ENCODE measurements at places on chromosomes 7 and 10. TPM values are rescaled to one million over a fixed set of nuclear protein-coding genes. Genes with fewer than 3 reads are reported as not detected.

Gene FAM25C
- total RNA-seq = not detected

Gene UNC5B
- 36.6 TPM for total RNA-seq

DNA sequence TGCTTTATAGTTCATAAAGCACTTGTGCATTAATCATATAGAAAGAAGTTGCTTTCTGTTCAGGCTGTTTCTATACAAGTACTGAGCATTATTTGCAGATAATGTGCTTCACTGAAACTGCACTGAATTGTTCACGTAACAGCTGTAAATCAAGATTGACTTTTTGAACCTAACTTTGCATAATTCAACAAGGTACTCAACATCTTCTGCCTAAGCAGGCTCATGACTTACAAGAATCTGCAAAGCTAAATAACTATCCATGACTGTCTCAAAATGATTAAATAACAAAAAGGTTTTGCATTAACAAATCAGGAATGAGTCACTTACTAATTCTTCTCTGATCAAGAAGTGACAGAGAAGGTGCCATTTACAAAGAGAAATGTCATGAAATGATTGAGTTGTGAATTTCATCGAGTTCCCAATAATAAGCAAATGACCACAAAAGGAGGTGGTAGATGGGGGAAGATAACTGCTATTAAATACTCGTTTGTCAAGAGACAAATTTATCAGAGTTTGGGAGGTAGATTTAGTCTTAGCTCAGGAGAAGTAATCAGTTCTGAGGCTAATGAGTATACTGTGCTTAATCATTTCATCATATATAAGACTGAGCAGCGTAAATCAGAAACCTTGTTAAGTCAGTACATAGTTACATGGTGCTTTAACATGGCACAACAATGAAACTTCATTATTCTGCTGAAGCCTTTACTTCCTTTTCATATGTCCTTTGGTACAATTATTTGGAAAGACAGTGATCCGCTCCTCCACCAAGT, 161.3 kb upstream of the LRRN3 start:
- peak; percentile 12 for DNase-seq

- no peak for DNase-seq
Measured at GRCh38 chr10:777913-778479, 88.5 kb upstream of the DIP2C start.

DNA sequence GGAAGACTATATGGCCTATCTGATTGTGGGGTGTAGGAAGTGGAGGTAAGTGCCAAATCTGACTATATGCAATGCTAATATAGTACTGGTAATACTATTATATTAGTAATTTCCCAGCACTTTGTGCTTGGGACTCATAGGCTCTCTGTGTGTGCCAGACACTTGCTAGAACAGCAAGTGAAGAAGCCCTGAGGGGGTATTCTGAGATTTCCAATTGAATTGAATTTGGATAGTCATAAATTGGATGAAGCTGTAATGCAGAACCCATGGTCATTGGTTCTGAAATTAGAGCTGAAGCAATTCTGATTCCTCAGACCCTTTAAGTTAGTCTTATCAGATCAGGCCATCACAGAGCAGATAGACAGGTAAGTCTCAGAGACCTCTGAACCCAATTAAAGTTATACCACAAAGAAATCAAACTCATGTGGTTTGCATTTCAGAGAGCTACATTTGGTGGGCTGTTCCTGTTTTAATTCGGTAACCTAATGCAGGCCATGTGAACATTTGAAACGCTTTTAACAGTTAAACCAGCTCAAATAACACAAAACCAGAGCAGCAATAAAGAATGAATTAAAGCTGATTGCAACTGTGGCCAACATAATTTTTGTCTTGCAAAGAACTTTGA, 179.5 kb downstream of the CREB5 start:
- no peak for DNase-seq

DNA sequence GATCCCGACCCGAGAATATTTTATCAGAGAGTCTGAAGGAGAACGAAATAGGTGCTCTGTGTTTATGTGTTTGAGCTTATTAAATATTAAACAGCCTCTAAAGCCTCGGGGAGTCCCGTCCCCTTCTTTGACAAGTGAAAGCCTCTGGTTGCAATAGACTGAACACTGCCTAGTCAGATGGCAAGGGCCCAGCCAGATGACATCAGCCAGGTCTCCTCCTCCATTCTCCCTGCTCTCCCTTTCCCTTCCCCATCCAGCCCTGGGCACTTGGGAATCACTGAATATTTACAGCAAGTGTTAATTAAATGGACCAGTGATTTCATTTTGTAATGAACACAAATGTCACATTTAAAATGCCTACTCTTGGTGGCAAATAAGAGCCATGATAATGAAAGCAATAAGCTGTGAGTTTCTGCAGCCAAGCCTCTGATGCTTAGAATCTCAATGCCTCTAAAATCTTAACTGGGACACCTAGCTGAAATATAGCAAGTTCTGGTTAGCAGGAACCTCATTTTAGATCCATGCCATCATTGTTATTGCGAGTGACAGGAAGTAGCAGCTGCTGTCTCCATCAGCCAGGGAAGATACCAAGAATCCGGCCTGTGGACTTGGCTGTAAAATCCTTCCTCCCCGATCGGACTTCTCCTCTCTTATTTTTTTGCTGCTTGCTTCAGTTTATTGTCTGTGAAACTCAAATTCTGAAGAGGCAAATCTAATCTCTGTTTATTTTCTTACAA, 202.1 kb downstream of the PRPF18 start:
- DNase-seq = no peak

Gene EBF3
- 0.26 TPM for total RNA-seq

DNA sequence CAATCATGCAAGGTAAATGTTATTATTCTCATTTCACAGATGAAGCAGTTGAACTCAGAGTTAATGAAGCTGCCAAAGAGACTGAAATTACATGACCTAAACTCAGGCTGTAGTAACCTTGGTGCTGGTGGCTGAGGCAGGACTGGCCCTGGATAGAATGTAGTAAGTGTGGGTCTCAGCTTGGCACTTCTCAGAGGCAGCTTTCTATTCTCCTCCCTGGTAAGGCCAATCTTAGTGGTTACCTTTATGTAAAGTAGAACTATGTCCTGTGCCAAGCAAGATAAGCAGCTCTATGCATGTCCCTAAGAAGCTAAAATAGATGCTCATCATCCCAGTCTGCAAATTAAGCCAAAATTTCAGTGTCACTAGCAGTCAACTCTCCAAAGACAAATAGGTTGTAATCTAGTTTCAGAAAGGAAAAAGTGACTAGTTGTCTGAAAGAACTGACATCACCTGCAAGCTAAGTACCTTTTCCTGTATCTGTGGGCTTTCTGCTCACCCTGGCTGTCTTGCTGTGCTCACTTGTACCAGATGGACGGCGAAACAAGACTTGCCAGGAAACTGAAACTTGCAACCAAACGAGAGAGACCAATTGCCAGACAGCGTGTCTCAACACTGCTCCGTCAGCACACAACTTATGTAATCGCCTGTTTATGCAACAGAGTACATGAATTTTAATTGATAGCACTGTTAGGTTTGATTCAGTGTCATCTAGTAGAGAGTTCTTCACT, 43.7 kb downstream of the CH25H start:
- DNase-seq = peak; percentile 84

Gene NPFFR1
- total RNA-seq = not detected
